ENCODE measurements at places on chromosomes 13 and 19.

GRCh38 chr19:45814851-45815480 is at the start of gene RSPH6A:
TSS of gene RSPH6A (minus strand) at chr19:45815308. CDS start at chr19:45815176, 132 bp downstream.
- no peak for DNase-seq

- DNase-seq, result no peak
These were observed 191.1 kb downstream of the EFNB2 start for GRCh38 chr13:106344342-106344741.

DNA sequence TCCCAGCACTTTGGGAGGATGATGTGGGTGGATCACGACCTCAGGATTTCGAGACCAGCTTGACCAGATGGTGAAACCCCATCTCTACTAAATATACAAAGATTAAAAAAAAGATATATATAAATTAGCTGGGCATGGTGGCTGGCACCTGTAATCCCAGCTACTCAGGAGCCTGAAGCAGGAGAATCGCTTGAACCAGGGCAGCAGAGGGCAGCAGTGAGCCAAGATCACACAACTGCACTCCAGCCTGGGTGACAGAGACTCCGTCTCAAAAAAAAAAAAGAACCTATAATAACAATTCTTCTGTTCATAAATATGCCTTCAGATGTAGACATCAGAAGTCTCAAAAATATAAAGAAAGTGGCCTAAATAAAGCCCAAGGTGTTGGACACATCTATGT is 7.6 kb downstream of the ZNF737 start:
- no peak for DNase-seq

- DNase-seq, result no peak
These were observed at the start of gene MIDN for GRCh38 chr19:1248139-1248785. TSS of gene MIDN (plus strand) at chr19:1248583. CDS start at chr19:1250297, 1,714 bp downstream.

DNA sequence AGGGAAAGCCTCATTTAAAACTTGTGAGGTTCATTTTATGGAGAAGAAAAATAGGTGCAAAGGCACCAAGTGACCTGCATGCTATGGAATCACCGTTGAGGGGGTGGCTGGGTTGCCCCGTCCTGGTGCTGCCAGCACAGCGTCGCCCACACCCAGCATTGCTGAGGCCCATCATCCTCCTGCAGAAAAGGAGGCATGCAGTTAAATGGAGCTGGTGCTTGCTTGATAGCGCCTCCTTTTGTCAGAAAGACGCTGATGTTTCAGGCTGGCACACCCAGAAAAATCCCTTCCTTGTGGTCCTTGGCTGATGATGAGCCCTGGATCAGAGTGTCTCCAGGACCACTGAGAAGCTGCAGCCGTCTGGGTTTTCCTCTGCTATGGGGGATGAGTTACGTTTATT is 36.9 kb downstream of the DHRS12 start:
- DNase-seq, result no peak

GRCh38 chr13:99821741-99822140 is 149.8 kb downstream of the ZIC5 start:
- no peak for DNase-seq

All from stimulated activated CD8-positive, alpha-beta memory T cell treated with anti-CD3 and anti-CD28 coated beads, Interleukin-4, amount 100 ng/mL, for 4 hours (primary cell).